ENCODE measurements at places on chromosomes 7 and 10. TPM values are rescaled to one million over a fixed set of nuclear protein-coding genes. Genes with fewer than 3 reads are reported as not detected.

- no peak for DNase-seq
Measured at GRCh38 chr7:37198041-37198905, 250.4 kb downstream of the ELMO1 start.

- DNase-seq = no peak
Measured at GRCh38 chr10:60041489-60042133, 135.3 kb upstream of the CCDC6 start.

GRCh38 chr7:949021-949934, 5.2 kb downstream of the ADAP1 start:
- peak; percentile 40 for DNase-seq

GRCh38 chr10:15353471-15354017, 17.5 kb downstream of the FAM171A1 start:
- DNase-seq = no peak

DNA sequence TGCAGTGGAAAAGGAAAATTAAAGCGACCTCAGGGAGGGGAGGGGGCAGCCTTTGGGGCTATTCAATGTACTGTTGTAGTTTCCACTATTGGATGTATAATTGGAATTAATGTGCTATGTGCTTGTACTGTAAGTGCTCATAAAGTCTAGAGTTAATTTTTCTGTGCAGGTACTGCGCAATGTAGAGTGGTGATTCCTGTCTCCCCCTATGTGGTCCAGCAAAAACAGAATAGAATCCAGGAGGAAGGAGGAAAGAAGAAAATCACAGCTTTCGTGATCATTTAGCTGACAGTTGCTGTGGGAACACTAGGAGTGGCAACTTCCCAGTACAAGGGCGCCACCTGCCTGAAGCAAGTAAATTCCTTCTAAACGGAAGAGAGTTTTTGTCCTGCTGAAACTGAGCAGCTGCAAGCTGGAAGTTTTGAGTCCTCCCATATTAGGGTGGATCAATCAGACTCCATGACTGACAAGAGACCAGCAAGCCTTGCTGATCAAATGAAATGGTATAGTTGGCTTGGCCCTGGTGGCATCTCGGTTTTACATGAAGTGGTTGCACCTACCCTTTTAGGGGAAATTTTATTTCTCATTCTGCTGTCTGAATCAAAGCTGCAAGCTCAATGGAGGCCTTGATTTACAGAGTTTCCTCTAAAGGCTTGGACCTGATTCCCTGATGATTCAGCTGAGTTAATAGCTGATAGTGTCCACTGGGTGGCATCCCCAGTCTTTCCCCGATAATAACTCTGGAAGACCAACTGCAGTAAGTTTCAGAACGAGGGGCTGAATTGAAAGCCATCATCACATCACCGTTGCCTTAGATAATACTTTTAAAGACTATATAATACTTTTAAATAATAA, 299.8 kb downstream of the HGF start:
- peak; percentile 38 for DNase-seq

- peak; percentile 85 for DNase-seq
Measured at GRCh38 chr10:113385021-113385999, 167.5 kb upstream of the HABP2 start.

GRCh38 chr10:63788152-63788821, 267.1 kb downstream of the REEP3 start:
- DNase-seq = no peak

GRCh38 chr10:69051710-69052487, 36.0 kb upstream of the SRGN start:
- DNase-seq = no peak

- no peak for DNase-seq
Measured at GRCh38 chr7:2805213-2805944, 38.7 kb downstream of the GNA12 start.

- no peak for DNase-seq
Measured at GRCh38 chr10:113003052-113003451, 53.0 kb downstream of the TCF7L2 start.

DNA sequence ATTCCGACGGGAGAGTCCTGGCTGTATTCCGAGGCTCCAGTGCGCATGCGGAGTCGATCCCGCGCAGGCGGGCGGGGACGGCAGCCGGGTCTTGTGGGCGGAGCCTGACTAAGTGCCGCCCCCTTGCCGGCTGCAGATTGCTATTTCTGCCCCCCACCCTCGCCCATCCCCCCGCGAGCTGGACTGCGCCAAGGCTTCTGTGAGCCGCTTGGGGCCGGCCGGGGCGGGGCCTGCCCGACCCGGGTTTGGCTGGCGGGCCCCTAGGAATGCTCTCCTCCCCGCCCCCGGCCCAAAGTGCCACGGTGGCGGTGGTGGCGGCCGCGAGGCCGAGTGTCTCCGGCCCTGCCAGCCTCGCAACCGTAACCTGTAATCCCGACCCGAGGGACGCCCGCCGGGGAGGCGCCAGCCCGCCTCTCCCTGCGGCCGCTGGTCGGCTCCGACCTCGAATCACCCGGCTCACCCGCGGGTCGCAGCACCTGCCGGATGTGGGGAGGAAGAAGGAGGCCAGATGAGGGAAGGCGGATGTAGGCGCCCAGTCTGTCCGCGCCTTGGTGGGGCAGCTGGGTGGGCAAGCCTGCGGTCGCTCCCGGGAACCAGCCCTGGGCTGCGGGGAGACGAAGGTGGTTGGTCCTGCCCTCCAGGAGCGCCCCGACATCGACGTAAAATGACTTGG, 702 bp upstream of the KAZALD1 start:
- DNase-seq = peak; percentile 88

DNA sequence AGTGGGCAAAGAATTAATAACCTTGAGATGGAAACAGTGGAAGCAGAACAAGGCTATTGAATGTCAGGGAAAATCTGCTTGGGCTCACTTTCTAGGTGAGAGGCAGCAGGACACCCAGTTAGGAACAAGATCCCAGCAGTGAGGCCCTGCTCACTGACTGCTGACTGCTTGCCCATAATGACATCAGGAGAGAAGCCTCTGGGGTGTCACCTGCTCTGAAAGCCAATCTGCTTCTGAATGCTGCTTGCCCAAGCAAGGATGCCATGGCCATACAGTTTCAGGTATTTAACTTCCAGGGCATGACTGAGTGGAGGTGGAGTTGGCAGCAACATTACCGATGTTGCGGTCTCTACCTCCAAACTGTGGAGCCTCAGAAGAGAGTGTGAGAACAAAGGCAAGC, 11.7 kb upstream of the WAPL start:
- DNase-seq = no peak

GRCh38 chr7:71491336-71491735, 359.4 kb downstream of the GALNT17 start:
- no peak for DNase-seq

DNA sequence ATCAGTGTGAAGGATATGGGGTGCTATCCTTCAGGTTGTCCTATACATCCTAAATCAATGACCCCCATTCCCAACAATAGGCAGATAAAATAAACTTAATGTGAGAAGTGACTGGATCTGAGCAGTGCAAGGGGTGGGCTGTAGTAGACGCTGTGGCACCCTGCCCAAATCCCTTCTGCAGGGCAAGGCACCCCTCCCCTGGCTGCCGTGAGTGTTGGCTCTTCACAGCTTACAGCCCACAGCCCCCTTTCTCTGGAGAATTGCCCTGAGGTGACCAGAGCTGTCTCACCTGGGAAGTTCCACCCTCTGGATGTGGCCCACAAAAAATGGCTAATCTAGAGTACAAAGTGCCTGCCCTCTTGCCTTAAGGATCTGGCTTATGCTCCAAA, 25.8 kb upstream of the PPIF start:
- no peak for DNase-seq

GRCh38 chr7:90180011-90180585, 25.8 kb downstream of the STEAP1 start:
- DNase-seq = no peak

DNA sequence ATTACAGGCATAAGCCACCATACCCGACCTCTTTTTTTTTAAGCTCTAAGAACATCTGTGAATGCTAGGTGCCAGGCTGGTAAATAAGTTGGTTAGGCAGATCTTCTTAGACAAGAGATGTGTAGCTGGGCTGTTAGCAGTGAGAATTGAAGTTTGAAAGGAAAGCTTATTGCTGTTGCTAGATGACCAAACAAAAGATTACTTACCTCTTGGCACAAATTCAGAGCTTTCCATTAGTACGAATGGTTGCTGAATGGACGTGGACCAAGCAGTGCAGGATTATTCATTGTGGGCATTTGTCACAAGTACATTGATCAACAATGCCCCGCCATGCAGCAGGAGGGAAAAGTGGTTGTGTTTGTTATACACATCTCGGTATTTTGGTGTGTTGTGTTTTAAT, 131.2 kb downstream of the GFRA1 start:
- no peak for DNase-seq

- DNase-seq = no peak
Measured at GRCh38 chr7:82049442-82049841, 279.6 kb upstream of the HGF start.

DNA sequence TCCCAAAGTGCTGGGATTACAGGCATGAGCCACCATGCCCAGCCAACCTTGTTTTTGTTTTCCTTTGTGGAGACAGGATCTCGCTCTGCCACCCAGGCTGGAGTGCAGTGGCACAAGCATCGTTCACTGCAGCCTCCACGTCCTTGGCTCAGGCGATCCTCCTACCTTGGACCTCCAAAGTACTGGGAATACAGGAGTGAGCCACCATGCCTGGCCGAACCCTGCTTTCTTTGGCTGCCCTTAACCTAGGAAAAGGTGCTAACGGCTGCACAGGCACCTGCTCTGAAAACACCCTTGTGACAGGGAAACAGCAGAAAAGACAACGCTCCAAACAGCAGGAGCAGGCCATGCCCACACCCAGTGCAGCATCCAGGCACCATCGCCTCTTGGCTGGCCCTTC, 71.9 kb downstream of the OAT start:
- no peak for DNase-seq

DNA sequence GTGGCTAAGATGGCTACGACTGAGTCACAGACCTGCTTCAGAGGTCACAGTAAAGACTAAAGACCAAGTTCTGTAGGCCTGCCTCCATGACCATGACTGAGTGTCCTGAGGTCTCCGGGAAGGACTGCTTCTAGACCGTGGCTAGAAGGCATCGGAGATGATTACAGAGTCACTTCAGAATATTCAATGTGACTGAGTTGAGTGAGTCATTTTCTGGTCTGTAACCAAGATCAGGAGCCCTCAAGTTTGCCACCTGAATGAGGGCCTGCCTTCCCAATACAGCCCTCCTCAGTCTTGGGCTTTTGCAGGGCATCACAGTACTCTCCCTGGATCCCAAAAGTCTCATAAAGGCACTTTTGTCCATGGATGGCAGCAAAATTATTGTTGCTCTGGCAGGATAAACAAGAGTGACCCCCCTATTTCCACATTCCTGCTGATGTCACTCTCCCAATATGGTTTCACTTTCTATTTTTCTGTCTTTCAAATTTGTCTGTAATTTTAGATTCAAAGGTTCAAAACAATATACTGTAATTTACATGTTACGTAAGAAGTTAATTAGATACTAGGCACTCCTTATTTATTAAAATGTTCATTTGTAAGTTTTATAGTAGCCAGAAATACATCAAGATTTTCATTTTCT, 47.7 kb upstream of the ZNF92 start:
- no peak for DNase-seq

- DNase-seq = no peak
Measured at GRCh38 chr10:84375881-84376280, 47.5 kb downstream of the CCSER2 start.

DNA sequence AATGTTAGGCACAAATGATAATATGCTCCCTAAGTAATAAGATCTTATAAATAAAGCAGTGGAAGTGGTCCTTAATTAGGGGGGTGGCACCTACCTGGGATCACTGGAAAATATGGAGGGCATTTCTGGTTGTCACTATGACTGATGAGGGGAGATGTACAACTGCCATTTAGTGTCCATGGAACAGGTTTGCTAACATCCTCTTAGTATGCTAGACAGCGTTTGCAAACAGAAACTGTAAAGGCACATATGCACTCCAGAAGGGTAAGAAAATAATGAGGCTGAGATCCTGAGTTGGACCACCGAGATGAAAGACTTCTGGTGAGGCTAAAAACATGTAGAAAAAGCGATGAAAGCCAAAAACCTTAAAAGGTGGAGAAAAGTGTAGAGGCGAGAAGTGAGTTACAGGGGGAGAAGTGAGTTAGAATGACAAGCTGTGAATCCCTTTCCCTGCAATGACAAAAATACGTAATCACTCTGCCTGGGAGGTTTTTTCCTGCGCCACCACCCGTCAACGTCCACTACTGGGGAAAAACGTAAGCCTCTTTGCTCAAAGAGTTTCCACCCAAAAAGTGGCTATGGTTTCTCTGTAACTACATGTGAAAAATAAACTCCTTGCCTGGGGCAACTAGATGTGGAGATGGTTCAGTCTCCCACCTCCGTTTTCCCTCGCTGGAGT, 767 bp downstream of the KRIT1 start:
- DNase-seq = no peak

DNA sequence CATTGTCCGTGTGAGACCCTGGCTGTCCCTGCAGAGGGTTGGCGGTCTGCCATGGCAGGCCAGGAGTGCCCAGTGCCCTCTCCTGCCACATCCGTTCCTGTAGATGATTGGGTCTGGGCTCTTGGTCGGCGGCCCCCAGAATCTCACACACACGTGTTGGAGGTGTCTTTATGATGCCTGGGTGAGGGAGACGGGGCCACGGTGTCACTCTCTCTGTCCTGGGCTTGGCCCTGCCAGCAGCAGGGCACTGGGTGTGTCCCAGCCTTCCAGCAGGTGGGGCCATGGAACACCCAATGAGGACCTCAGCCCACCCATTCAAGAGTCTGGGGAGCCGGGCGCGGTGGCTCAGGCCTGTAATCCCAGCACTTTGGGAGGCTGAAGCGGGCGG, 30.2 kb downstream of the UNC5B start:
- no peak for DNase-seq

GRCh38 chr7:138125598-138126111, 49.4 kb downstream of the AKR1D1 start:
- no peak for DNase-seq

DNA sequence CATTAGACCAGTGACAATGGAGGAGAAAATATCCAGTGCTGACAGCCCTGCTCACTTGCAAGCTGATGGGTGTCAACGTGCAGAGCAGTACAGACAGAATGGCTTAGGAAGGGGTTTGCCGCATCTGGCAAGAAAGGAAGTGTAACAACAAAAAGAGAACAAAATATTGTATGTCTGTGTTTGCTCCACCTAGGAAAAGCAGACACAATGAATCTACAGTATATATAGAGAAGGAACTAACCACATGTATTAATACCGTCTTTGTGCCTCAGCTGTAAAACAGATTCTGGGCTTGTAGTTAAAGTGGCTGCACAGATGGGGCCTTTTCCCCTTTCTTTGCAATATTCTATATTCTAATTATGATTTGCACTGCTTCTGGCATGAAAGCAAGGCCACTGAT, 281.1 kb upstream of the MEOX2 start:
- no peak for DNase-seq

The PTPN20 gene
- total RNA-seq = 14.8 TPM

The CALCR gene
- total RNA-seq = 0.15 TPM

The HOXA11 gene
- not detected for total RNA-seq

The PTN gene
- total RNA-seq = 51.1 TPM

The KAZALD1 gene
- total RNA-seq = 2.8 TPM

The MRPL43 gene
- 75.4 TPM for total RNA-seq

The NPY gene
- not detected for total RNA-seq

The KCP gene
- 2.2 TPM for total RNA-seq

The TDRD1 gene
- total RNA-seq = 0.33 TPM

The DMBT1 gene
- total RNA-seq = 2.3 TPM

The PTPRZ1 gene
- total RNA-seq = 0.48 TPM

The ATOH7 gene
- total RNA-seq = not detected

The CACNB2 gene
- 7.5 TPM for total RNA-seq

The BMI1 gene
- total RNA-seq = 92.3 TPM

The CCL24 gene
- total RNA-seq = 1.3 TPM

Data from breast epithelium (tissue), 4 donors.